AG10803 (cell line): ENCODE measurements at places on chromosomes 3 and 15.

GRCh38 chr3:105722943-105723556 lies 145.8 kb downstream of the CBLB start:
- no peak for DNase-seq

DNA sequence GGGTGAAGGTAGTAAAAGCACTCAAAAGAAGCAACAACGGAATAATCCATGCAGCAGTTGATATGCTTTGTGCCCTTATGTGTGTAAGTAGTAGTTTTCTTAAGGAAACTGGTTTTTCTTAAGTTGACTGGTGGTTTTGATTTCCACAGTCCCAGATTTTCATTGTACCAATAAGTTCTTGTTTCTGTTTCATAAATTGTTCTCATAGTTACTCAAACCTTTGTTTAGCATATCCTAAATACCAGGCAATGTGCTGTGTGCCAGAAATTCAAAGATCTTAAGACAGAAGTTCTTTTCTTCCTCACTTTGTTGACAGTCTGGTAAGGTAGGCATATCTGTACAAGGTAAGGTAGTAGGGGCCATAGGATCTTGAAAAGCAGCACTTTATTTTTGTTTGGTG lies 40.0 kb downstream of the DNAJC13 start:
- DNase-seq: peak; percentile 35

GRCh38 chr3:148791920-148792319 lies 35.7 kb upstream of the CPB1 start:
- DNase-seq: no peak

DNA sequence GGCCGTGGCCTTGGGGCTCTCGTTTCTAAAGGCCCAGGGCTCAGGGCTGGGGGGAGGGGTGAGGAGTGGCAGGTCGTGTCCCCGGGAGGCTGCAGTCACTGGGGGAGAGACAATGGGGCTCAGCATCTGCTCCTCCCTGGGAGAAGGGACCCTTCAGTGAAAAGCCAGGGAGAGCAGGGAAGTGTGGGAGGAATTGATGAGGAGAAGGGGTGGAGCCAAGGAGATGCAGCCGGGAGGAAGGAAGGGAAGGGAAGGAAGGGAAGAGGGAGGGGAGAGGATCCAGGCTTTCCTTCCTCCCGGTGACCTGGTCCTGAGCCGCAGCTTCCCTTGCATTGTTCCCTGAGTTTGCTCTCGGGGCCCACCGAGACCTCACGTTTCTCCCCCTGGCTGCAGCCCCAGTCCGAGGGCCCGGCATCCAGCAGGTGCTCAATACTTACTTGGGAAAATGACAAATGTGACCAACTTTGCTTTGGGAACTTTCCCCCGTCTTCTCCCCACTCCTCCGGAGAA lies 1.4 kb upstream of the ZNF710 start:
- DNase-seq: peak; percentile 32

DNA sequence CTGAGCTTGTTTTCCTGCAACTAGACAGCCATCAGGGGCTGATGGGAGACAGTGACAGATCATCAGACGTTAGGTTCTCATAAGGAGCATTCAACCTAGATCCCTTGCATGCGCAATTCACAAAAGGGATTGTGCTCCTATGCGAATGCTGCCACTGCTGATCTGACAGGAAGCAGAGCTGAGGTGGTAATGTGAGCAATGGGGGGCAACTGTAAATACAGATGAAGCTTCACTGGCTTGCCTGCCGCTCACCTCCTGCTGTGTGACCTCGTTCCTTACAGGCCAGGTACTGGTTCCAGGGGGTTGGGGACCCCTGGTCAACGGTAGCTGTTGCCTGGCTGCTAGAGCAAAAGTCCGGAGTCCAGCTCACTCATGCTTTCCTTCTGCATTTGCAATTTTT lies 26.4 kb upstream of the KCNAB1 start:
- DNase-seq: no peak

DNA sequence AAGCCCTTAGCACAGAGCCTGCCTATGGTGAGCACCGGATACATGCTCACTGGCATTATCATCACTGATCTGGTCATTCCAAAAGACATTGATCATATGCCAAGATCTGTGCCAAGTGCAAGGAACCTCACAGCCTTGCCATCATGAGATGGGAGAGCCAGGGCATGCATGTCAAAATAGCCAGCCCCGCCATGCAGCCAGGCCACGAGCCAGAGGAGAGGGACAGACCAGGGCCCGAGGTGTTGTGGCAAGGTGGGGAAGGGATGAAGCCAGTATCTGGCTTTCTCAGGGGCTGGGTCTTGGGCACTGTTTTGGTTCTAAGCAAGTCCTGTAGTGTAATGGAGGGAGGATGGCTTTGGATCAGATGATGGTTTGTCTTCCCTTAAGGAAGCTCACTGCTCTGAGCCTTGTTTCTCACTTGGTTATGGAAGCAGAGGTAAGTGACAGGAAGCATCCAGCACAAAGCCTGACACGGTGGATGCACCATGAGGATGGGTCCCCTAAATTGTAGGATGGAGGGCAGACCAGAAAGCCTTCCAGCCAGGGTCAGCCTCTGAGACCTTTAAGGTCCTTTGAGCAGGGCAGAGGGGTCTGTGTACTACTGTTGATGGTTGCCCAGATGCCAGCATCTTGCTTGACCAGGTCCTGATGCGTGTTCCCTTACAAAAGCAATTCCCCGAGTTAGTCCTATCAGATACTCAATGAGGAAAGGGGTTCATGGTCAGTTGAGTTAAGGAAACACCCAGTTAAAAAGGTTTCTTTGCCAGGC lies 247.7 kb upstream of the TLE3 start:
- no peak for DNase-seq

- DNase-seq: no peak
Observed at GRCh38 chr15:91894606-91895005, 41.1 kb downstream of the SLCO3A1 start.

DNA sequence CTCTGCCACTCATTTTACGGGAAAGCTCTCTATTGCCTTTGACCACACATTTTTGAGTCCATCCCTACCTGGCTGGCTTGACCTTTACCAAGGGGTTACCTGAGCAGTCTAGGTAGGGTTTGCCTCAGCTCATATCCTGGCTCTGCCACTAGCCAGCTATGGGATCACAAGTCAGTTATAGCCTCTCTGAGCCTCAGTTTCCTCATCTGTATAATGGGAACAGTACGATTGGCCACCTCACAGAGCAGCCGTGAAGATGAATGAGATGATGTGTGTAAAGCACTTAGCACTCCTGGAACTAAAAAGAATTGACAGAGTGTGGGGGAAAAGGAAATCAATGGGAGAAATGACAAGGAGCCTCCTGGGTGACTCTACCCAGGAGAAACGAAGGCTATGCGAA lies 28.0 kb downstream of the SPATA12 start:
- DNase-seq: no peak

GRCh38 chr15:61726166-61726565 lies 334.1 kb downstream of the VPS13C start:
- no peak for DNase-seq

DNA sequence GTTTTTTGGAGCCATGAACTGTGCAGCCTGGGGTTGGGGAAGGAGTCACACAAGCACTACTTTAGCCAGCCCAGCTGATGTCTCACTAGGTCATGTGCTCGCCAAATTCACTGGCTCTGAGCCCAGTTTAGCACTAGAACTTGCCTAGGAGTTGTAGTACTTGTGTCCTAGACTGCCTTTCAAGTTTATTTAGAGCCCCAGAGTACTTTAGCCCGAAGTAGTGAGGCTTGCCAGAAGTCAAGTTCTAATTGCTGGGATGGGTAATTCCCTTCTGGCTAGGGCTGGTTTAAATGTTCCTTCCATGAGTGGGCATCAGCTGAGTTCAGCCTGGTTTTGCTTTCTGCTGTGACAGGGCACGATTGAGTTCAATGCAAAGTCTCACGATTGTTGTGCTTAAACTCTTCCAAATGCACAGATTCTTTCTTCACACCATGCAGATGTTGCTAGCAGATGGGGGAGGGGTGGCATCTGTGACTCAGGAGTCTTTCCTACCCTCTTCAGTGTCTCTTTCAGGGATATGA lies 228.2 kb upstream of the ZPLD1 start:
- peak; percentile 95 for DNase-seq

- no peak for DNase-seq
Observed at GRCh38 chr3:42667096-42667522, 13.6 kb downstream of the ZBTB47 start.

DNA sequence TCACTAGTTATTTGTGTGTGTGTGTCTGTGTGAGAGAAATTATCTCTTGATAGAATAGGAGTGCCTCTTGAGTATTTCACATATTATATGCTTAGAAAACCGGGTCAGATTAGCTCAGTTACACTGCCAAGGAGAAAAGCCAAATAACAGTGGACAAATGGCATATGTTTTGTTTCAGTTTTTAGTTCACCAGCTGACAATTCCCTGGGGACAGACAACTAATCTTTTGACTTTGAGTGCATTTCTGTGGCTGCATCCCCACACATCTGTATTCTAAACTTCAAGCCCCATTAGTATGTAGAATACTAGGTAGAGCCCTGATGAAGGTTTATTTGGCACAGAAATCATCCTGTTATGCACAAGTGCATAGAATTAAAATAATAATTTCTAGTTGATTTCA lies 227.7 kb upstream of the CNTN3 start:
- DNase-seq: no peak

- no peak for DNase-seq
Observed at GRCh38 chr3:110849064-110849463, 222.6 kb upstream of the NECTIN3 start.

DNA sequence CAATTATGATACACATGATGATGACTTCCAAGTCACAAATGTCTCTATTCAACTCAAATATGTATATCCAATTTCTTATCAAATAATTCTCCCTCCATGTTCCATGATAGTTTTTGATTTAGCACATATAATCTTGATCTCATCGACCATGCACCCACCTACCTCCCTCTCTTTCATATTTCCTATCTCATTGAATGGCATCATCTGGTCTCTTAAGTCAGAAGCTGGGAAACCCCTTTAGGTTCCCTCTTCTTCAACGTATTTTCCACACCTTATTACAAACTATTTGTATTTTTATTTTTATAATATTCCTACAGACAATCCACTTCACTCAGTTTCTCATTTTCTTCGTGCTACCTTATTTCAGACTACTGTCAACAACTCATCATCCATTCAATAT lies 56.9 kb upstream of the DPH6 start:
- DNase-seq: no peak

- no peak for DNase-seq
Observed at GRCh38 chr15:75016431-75016830, 7.0 kb upstream of the PPCDC start.

- DNase-seq: no peak
Observed at GRCh38 chr3:105505170-105505569, 138.5 kb downstream of the ALCAM start.

GRCh38 chr3:19248143-19248542 lies 99.8 kb downstream of the KCNH8 start:
- DNase-seq: no peak

DNA sequence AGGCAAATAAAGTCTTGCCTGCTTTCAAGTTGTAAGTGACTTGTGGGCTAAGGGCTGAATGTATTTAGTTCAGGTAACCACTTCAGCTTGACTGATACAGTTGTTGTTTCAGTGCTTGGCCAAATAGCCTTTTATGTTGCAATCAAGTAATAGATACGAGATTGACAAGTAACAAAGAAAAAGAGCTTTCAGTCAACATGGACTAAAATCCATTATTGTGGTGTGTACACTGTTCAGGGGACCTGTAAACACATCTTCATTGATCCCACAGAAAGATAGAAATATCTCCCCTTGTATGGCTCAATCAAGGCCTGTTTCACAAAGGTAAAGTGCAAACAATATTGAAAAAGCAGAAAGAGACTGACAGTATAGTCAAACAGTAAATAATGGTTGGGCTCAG lies 224.8 kb upstream of the TMCO5A start:
- DNase-seq: no peak

GRCh38 chr3:5861151-5861550 lies 673.6 kb downstream of the EDEM1 start:
- DNase-seq: no peak

GRCh38 chr15:96254173-96254572 lies 76.3 kb upstream of the NR2F2 start:
- DNase-seq: peak; percentile 20
